ENCODE measurements at places on chromosomes 16 and 17.

GRCh38 chr16:80175011-80175410 is 365.8 kb upstream of the DYNLRB2 start:
- no peak for DNase-seq

DNA sequence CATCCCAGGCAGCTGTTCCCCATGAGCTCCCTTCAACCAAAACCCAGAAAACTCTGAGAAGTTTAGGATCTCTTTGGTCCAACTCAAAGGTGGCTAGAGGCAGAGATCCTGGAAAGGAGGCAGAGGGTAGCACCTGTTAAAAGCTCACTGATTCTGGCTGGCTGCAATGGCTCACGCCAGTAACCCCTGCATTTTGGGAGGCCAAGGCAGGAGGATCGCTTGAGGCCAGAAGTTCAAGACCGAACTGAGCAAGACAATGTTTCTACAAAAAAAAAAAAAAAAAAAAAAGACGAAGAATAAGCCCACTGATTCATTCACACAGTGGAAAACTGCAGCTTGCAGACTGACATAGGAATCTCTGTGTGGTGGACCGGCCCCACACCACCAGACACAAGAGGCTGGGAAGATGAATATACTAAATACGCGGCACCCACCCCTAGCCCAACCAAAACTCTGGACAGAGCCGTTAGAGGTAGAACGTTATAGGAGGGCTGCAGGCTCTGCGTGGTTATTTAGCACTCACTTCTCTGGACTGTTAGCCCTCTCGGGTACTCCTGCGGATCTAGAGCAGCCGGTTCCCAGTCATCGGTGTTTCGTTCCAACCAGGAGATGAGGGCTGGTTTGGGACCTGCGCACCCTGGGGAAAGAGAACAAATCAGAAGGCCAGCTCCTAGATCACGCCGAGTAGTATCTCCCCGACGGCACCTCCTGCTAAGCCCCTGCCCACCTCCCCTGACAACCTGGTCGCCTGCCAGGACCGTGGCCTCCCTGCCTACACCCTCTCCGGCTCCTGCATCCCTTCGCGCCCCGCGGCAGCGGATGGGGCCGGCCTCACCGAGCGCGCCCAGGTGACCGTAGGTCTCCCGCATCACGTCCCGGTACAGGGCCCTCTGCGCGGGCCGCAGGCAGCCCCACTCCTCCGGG is 925 bp downstream of the ZNF689 start:
- DNase-seq, result peak; percentile 75

DNA sequence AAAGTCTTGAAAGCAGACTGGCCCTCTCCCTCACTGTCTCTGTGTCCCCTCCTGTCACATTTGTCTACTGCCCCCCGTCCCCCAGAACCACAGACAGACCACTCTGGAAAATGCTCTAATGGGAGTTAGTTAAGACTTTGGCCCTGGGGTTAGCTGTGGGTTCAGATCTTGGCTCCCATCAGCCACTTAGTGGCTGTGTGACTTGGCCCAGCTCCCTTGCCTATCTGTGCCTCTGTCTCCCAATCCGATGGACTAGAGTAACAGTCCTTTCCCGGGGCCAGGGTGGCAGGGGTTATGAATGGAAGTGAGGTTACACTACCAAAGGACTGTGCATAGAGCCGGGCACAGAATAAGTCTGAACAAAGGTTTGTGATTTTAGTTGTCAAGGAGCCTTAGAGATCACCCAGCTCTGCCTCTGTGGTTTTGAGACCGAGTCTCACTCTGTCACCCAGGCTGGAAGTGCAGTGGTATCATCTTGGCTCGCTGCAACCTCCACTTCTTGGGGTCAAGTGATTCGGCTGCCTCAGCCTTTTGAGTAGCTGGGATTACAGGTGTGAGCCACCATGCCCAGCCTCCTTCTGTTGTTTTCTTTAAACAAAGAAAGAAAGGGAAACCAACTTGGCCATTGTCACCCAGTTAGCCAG is 23.7 kb downstream of the PPL start:
- DNase-seq, result no peak

- peak; percentile 88 for DNase-seq
Measured at GRCh38 chr17:79393358-79394052, 217.3 kb downstream of the RBFOX3 start.

DNA sequence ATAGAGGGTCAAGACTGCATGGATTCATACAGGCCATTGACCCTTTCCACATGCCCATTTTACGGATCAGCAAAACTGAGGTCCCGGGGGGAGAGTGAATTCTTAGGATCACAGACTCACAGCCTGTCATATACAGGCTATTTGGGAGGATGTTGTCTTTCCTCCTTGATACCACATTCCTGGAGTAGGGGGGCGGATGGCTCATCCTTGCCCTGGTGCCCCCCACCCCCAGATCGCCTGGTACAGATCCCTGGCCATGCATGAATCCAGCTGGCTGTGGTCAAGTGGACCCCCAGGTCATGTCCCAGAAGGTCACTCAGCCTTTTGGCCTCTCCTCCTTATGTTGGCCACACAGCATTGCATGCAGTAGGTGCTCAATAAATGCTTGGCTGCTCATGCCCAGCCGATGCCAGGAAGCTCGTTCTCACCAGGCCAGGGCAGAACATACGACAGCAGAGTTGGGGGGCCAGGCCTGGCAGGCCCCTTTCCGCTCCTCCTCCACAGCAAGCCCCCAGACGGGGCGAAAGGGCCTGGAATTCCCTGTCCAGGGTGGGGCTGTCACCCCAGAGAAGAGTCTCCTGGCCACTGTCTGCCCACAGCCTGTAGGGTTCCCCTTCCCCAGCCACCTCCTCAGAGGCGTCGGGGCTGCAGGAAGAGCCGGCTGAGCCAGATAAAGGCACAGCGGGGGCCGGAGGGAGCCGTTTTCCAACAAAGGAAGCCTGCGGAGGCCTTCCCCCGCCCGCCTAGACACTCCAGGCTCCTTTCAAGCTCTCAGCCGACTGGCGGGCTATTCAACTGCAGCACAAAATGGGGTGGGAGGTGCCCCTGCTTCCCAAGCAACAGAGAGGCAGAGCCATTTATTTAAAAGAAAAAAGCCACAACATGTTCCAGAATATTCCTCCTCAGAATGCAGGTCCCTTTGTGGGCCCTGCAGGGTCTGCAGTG is 215.7 kb upstream of the CIBAR2 start:
- DNase-seq, result peak; percentile 77

GRCh38 chr17:67046398-67046797 is 2.0 kb downstream of the CACNG1 start:
- DNase-seq, result no peak

DNA sequence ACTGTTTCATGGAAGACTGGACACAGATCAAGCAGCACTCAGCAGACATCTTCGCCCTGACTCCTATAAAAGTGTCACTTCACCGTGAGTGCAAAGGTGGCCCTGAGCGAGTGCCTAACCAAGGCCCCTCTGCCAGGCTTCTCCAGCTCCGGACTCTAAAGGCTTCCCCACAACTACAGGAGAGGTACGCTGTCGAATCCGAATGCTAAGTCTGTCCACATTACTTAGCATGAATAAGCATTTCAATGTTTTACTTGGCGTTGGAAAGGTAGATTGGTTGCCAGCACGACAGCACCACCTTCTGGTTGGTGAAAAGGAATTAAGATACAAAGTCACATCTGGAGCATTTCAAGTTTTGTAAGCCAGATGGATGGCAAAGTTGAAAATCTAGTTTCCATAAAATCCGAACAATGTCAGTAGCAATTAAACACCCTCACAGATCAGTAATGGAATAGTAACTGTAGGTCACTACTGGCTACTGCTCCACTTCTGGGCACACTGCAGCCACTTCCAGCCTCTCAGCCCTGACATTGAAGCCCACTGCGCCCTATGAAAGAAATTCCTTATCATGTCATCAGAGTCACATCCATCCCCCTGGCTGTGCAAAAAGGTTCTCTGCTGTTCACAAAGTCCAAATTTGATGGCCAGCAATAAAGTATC is 100.9 kb downstream of the PARN start:
- peak; percentile 86 for DNase-seq

- DNase-seq, result no peak
Measured at GRCh38 chr16:67666032-67666551, 458 bp downstream of the ENKD1 start.

DNA sequence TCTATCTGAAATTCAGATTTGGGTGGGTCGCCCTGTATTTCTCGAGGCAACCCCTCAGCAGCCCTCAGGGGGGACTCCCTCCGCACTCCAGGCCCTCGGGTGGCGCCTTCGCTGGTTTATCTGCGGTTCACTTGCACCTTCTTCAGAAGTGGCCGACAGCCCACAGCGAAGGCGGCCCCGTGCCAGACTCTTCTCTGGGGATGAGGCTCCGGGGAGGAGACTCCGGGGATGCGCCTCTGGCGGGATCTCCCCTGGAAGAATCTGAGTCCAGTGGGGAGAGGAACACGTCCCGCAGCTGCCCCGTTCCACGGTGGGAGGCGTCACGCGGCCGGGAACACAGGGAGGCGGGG is 63.9 kb upstream of the DNAJA2 start:
- no peak for DNase-seq

DNA sequence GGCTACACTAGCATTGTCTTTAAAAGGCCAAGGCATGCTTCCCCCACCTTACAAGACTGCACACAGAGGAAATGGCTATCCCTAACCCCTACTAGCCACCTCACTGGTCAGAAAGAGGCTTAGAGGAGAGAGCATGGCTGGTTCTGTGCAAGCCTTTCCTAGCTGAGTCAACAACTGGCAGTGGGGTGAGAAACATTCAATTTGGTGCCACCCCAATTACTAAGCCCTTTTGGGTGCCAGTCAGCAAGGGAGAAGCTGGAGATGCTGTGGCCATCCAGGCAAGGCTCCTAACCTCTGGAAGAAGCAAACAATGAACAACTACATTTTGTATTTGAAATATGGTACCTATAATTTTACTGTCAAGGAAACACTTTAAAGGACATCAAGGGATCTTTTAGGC is 4.7 kb upstream of the KAT7 start:
- no peak for DNase-seq

DNA sequence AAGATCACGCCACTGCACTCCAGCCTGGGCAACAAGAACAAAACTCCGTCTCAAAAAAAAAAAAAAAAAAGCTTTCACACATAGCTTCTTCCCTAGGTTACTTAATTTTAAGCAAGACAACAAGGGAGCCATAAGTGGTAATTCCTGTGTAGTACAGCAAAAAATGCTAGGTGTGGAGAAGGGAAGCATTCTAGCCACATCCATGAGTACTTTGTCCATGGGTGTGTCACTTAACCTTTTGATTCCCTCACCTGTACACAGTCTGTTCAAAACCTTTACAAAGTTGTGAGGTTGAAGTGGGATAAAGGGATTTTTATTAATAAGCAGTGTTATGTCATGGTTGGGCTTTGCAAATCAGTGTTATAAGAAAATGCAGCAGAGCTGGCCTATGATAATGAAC is 4.5 kb downstream of the NME2 start:
- DNase-seq, result no peak

DNA sequence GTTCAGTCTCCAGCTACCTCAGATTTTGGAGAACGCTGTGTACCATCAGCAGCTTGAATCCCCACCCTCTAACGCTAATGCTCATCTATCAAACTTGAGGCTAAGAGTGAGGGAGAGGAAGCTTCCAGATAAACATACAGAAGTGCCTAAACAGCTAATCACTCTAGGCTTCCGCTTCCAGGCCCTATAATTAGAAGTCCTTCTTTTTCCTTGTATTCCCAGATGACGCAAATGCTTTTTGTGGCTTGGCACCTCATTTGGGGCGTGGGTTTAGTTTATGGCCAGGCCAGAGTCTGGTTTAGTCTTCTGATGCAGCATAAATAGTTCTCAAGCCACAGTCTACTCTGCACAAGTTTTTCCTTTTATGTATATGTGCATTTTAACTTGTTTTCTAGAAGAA is 263.4 kb downstream of the BCAS3 start:
- peak; percentile 77 for DNase-seq

- DNase-seq, result no peak
Measured at GRCh38 chr17:74822335-74822938, 37.2 kb downstream of the GRIN2C start.

DNA sequence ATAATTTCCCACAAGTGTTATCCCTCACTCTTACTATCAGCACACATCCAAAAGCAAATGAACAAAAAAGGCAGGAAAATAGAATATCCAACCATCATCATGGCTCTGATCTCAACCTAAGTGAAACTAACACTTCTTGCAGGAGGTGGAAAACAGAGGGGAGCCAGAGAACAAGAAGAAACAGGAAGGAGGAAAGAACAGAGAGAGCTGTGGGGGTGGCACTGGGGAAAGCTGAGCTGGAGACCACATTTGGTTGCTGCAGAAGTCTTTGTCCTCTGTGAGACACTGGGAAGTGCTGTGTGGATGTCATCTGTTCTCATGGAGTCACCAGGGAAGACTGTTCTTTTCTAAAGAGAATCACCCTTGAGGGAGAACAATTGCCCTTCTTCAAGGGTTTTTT is 34.7 kb downstream of the GRB7 start:
- DNase-seq, result no peak

DNA sequence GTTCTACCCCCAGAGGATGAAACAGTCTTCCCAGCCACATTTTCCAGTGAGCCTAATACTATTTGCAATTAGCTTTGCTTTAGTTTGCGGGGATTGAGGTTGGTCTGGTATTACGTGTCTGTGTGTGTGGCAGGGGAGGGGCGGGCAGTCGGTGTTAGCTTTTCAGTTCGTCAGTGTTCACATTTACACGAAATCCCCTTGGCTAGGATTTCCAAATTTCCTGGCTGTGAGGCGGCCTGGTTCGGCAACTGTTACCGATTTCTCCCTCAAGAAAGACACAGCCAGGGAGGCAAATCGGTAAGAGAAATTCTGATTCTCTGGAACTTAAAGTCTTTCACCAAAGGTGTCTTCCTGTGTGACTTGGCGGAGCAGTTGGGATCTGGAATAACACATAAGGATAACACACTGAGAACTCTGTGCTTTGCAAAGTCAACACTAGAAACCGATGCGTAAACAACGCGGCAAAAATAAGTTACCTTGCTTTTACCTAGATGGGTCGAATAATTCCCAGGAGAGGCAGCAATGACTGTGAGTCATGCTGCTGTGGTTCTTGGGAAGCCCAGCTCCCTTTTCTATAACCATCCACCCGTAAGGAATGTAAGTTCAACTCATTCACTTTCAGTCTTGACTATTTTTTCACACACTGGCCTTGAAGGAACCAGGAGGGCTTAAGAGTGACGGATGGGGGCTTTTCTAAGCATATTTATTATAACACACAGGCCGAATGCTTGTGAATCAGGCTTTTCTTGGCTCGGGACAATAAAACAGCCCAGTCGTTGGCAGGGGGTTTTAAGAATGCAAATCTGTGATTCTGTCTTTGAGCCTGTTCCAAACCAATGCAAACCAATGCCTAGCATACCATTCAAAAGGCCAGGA is 24.2 kb downstream of the GPRC5B start:
- DNase-seq, result no peak
